ENCODE measurements at places on chromosomes 6 and 20. TPM values are rescaled to one million over a fixed set of nuclear protein-coding genes. Genes with fewer than 3 reads are reported as not detected.

DNA sequence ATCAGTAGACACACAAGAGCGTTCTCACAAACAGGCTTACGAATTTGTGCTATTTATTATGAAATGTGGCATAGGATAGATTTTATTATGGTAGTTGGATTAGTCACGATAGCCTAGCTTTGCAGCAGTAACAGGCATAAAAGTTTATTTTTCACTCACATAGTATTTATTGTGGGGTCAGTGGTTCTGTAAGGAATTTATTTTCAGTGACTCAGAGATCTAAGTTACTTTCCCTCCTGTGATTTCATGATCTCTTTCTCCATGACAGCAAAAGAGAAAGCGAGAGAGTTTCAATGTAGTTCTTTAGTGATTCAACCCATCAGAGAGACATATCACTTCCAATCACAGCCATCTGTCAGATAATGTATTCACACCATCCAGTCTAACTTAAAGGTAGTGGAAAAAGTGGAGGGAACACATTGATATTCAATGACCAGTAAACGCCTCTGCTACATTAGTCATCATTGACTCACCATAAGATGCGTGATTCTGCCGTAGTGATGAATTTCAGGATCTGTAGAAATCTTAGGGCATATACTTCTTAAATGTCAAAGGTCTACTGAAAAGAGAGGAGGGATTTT lies 605.5 kb downstream of the HDGFL1 start:
- H3K36me3 ChIP-seq, result no peaks in the 10 kb centered on the region
- no peak for DNase-seq
- H3K4me1 ChIP-seq, result no peaks in the 10 kb centered on the region
- no peak overlapping the region for H3K4me3 ChIP-seq

Gene NKAIN4
- total RNA-seq, result 8.5 TPM

DNA sequence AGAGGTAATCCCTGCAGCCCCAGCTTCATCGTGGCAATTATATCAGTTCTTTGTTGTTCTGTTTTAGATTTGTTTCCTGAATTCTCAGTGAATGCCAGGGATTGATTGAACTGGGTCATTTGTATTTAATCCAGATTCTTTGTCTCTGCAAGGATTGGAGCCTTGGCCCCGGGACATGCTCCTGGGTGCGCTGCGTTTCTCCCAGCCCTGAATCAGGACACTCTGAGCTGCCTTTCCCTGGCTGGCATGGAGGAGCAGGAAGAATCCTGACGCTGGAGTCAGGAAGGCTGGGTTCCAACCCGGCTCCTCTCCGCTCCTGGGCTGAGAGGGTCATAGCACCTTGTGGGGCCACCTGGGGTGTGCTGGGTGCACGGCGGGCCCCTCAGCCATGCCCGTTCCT lies 545.6 kb downstream of the QKI start:
- H3K27ac ChIP-seq, result no peak overlapping the region
- H3K36me3 ChIP-seq, result no peaks in the 10 kb centered on the region

DNA sequence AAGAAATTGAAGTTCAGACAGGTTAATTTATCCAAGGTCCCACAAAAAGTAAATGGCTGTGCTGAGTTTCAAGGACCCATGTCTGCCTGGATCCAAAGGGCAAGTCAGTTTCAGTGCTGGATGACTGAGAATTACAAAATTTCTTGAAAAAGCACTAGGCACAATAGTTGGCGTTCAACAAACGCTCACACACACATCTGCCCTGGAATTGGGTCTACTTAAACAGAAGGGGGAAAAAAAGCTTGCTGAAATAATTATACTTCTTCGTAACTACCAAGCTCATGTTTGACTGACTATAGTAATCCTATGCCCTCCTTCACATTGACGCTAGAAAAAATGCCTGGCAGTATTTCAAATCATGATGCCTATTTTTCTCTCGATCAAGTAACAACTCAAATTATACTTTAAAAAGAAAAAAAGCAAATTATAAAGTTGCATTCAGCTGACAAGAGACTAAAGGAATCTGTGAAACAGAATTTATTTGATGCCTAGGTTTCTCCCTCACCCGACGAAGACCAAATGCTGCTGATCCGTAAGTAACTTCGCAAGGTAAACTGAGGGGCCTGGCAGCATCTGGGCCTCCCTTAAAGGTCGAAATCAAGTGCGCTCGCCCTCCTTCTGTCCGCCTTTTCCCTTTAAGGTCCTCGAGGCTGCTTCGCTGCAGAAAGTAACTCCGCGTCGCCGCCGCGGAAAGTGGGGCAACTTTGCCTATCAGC lies 650 bp upstream of the CD2AP start:
- H3K27ac ChIP-seq, result peak overlapping the region; percentile 98
- H3K4me3 ChIP-seq, result peak overlapping the region; percentile 96
- peaks cover 19% of the 10 kb centered on the region for H3K4me1 ChIP-seq
- peak; percentile 20 for DNase-seq
- H3K27me3 ChIP-seq, result no peaks in the 10 kb centered on the region

Gene ETV7
- 4.4 TPM for total RNA-seq

DNA sequence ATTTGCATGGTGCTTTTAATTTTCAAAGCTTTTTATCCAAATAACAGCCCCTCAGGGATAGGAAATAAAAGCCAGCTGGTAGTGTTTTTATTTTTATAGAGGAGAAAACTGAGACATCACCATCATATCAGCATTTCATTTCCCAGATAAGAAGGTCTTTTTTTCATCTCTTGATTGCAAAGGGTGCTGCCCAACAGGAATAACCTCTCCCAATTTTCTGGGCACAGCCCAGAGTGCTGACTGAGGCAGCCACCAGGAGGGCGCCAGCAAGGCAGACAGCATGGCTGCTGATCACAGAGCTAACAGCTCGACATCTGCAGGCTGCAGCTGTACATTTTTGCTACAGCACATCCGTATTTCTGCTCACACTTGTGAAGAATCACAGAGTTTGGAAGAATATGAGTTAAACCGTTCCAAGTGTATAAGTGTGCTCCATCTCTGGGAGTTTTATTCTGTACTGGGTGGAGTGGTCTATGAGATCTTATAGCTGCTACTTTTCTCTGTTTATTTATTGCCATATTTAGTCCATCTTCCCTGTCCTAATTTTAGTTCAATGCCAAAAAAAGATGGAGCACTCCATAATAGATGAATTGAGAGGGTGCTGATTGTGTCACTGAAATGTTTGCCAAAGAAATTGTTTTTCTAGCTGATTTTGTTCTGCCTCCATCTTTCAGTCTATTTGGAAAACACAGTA lies 85.5 kb upstream of the C20orf144 start:
- DNase-seq, result no peak
- H3K27me3 ChIP-seq, result no peaks in the 10 kb centered on the region
- H3K4me3 ChIP-seq, result no peak overlapping the region
- H3K27ac ChIP-seq, result no peak overlapping the region
- no peaks in the 10 kb centered on the region for H3K36me3 ChIP-seq

DNA sequence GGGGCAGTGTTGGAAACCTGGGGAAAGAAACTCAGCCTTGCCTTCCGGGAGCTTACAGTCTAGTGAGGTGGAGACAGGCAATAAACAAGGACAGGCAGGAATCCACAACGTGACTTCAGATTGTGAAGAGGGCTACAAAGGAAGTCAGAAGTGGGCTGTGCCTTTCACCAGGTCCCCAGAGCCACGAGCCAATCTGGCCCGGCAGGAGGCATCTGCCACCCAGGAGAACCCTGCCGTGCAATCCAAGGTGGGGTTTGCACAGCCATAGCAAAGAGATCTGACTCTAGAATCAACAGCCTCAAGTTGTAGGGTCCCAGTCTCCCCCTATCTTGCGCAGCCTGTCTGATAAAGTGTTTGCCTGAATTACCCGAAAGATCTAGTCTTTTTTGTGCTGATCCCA lies 5.5 kb downstream of the SLC32A1 start:
- peaks cover 80% of the 10 kb centered on the region for H3K27me3 ChIP-seq
- no peak overlapping the region for H3K27ac ChIP-seq
- no peak for DNase-seq
- H3K36me3 ChIP-seq, result no peaks in the 10 kb centered on the region
- H3K4me1 ChIP-seq, result peaks cover 62% of the 10 kb centered on the region
- no peak overlapping the region for H3K4me3 ChIP-seq

Gene LST1
- total RNA-seq, result 134 TPM

GRCh38 chr6:116369964-116370759 lies 585 bp upstream of the DSE start:
- H3K27ac ChIP-seq, result peak overlapping the region; percentile 83
- H3K36me3 ChIP-seq, result no peaks in the 10 kb centered on the region
- no peak for DNase-seq
- H3K27me3 ChIP-seq, result peaks cover 4% of the 10 kb centered on the region

GRCh38 chr6:108895571-108895970 lies 47.3 kb downstream of the ARMC2 start:
- no peaks in the 10 kb centered on the region for H3K36me3 ChIP-seq
- H3K27ac ChIP-seq, result no peak overlapping the region
- DNase-seq, result no peak
- no peak overlapping the region for H3K4me3 ChIP-seq
- H3K4me1 ChIP-seq, result no peaks in the 10 kb centered on the region

Gene SOX18
- total RNA-seq, result 0.66 TPM

- no peak overlapping the region for H3K4me3 ChIP-seq
- no peak for DNase-seq
- no peaks in the 10 kb centered on the region for H3K4me1 ChIP-seq
These were observed 45.6 kb upstream of the BEND6 start for GRCh38 chr6:56909115-56909907.

DNA sequence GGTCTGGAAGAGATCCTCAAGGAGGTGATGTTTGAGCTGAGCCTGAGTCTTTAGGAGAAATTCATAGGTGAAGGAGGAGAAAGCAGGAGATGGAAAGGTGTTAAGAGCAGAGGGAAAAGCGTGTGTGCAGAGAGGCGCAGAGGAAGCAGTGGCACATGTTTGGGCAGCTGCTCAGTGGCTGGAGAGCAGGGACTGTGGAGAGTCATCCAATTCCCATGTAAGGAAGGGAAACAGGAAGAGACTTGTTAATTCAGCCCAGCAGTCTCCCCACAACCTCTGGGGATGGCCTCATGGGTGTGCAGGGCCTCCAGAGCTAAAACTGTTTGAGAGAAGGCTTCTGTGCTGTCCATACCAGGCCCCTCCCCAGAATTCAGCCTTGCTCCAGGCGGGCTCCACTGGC lies 16.2 kb downstream of the AAR2 start:
- no peaks in the 10 kb centered on the region for H3K4me1 ChIP-seq
- peaks cover 62% of the 10 kb centered on the region for H3K36me3 ChIP-seq
- DNase-seq, result no peak
- H3K27ac ChIP-seq, result no peak overlapping the region
- no peak overlapping the region for H3K4me3 ChIP-seq

GRCh38 chr20:58308680-58309527 lies 611 bp upstream of the RAB22A start:
- H3K4me1 ChIP-seq, result peaks cover 14% of the 10 kb centered on the region
- H3K27me3 ChIP-seq, result no peaks in the 10 kb centered on the region
- peak overlapping the region; percentile 62 for H3K27ac ChIP-seq
- peak; percentile 73 for DNase-seq
- H3K36me3 ChIP-seq, result peaks cover 13% of the 10 kb centered on the region

Gene THBS2
- total RNA-seq, result 4.2 TPM

Measured in thymus (tissue), 14 donors.